SJSA1 (cell line): ENCODE measurements at places on chromosomes 12 and 14. TPM values are rescaled to one million over a fixed set of nuclear protein-coding genes. Genes with fewer than 3 reads are reported as not detected.

DNA sequence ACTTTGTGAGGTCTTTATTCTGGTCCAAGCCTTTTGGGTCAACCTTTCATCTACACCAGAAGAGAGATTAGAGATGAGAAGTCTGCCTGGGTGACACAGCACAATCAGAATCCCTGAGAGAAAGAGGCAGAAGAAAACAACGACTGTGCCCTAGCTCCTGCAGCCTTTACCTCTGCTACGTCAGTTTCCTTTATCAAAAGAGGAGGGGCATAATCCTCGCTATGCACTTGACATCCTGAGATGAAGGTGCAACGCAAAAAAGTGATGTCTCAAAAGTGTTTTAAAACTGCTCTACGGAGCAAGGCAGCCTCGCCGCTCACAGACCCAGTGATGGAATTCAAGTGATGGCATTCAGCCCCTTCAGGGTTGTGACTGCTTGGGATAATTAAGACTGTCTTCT lies 21.7 kb downstream of the ZDHHC22 start:
- DNase-seq = no peak

GRCh38 chr12:19967001-19967400 lies 401.3 kb upstream of the PDE3A start:
- DNase-seq = no peak

GRCh38 chr12:123998991-123999359 lies 26.0 kb downstream of the ZNF664 start:
- DNase-seq = no peak

GRCh38 chr12:104736307-104736706 lies 221.8 kb downstream of the SLC41A2 start:
- DNase-seq = no peak

DNA sequence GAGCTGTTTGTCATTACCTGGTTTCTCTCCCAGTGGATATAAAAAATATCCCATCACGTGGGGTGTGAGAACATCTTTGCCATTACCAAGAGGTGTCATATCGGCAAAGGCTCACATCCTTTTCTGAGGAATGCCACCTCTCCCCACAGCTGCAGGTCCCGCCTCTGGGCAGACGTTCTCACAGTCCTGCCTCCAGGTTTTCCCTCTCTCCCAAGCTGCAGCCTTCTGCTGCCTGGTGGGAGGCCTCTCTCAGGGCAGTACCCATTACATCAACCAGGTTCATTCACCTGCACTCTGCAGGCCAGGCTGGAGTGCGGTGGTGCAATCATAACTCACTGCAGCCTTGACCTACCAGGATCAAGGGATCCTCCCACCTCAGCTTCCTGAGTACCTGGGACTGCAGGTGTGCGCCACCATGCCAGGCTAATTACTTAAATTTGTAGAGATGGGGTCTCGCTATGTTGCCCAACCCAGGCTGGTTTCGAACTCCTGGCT lies 15.0 kb upstream of the TMEM119 start:
- no peak for DNase-seq

- no peak for DNase-seq
Observed at GRCh38 chr12:15772405-15773018, 16.7 kb downstream of the EPS8 start.

DNA sequence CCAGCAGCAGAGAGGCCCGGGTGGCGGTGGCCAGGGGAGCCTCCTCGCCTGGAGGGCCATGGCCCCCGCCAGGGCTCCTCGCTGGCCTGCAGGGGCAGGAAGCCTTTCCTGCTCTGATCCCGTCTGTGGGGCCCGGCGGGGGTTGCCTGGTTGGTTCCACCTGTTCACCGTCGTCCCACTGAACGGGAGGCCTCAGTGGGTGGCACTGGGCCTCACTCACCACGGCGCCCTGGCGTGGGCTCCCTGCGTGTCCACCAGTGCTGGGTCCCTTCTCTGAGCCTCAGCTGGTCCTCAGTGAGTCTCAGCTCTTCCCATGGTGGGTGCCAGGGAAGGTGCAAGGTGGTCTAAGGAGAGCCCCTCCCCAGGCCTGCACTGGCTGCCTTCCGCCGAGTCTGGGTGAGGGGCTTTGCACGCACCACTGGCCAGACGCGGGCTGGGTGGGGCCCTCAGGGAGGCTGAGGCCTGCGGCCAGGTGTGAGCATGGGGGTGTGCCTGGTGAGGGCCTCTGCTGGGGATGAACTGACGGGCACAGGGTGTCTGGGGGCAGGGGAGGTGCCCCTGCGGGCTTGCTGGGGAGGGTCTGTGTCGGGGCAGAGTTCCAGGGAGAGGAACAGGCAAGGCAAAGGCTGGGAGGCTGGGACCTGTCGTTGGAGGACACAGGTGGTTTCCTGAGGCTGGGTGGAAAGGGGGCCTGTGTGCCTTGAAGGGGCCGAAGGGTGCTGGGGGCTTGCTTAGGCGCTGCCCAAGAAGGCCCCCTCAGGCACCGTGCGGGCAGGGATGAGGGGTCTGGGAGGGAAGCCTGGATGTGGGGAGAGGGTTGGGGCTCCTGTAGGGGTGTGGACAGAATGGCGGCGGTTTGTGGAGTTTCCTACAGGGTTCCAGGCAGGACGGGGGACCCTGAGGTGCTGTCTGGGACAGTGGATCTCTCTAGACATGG lies 339.8 kb downstream of the TMEM121 start:
- peak; percentile 34 for DNase-seq

DNA sequence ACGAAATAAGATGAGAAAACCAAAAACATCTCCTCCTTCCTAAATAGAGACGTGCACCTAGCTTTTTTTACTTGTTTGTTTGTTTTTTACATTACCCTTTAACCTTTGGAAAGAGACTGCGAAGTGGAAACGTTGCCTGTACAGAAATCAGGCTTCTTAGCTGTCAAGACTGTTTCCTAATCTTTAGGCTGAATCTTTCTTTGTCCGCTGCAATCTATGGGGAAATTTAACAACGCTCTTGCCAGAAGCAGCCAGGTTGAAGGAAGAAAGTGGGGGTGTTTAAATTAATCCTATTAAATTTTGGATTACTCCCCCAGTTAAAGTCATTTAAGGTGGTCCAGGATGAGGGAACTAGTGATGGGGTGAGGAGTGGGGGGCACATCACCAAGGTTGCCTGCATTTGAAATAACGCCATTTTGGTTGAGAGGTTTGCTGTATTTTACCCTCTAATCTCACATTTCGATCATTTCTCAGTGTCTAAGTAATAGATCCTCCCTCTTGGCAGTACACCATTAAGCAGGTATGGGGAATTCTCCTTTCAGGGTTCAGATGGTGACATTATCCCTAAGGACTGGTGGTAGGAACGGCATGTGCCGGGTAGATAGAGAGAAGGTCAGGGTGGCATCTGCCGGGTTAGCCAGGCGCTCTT lies 2.6 kb downstream of the FLRT2 start:
- no peak for DNase-seq

GRCh38 chr14:64681796-64682710 lies 22.2 kb upstream of the PLEKHG3 start:
- DNase-seq = no peak

GRCh38 chr14:102923925-102924486 lies 1.5 kb downstream of the AMN start:
- no peak for DNase-seq

Gene DHRS4
- total RNA-seq = 42.8 and 58.2 TPM in 2 replicates

Gene TRIM9
- total RNA-seq = 0.16 TPM in 1 of 2 replicates, not detected in the other

Gene MYO1A
- not detected in 2 replicates for total RNA-seq

Gene TEX52
- total RNA-seq = not detected in 2 replicates

Gene APOF
- not detected in 2 replicates for total RNA-seq
